ENCODE measurements at places on chromosomes 4 and X.

DNA sequence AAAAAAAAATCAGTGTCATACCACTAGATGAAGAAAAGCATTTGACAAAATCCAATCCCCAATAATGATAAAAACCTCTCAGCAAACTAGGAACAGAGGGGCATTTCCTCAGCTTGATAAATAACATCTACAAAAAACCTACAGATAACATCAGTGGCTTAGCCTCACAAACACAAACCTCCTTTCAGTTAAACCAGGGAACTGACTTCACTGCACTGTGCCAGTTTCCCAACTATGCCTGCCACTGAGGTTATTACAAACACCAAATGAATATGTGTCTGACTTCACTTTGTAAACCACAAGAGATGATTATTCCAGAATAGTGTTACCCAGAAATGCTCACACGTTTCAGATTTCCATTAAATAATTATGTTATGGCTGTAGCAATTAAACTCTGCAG is 15.3 kb downstream of the MTMR8 start:
- peaks cover 2% of the 10 kb centered on the region for H3K4me1 ChIP-seq
- H3K27ac ChIP-seq = no peak overlapping the region
- H3K4me3 ChIP-seq = no peak overlapping the region
- H3K27me3 ChIP-seq = no peaks in the 10 kb centered on the region

GRCh38 chr4:5198656-5199541 is 147.6 kb downstream of the STK32B start:
- no peak overlapping the region for H3K4me3 ChIP-seq
- no peak overlapping the region for H3K27ac ChIP-seq
- no peaks in the 10 kb centered on the region for H3K36me3 ChIP-seq
- DNase-seq = no peak

- no peaks in the 10 kb centered on the region for H3K27me3 ChIP-seq
- DNase-seq = no peak
- no peaks in the 10 kb centered on the region for H3K4me1 ChIP-seq
- no peak overlapping the region for H3K27ac ChIP-seq
- H3K4me3 ChIP-seq = no peak overlapping the region
- peaks cover 31% of the 10 kb centered on the region for H3K36me3 ChIP-seq
Observed at GRCh38 chr4:26420913-26421312, 69.4 kb downstream of the CCKAR start.

GRCh38 chr4:78565971-78566372 is 14.4 kb downstream of the ANXA3 start:
- DNase-seq = no peak
- H3K27me3 ChIP-seq = peaks cover 12% of the 10 kb centered on the region
- H3K4me1 ChIP-seq = peaks cover 10% of the 10 kb centered on the region
- no peak overlapping the region for H3K4me3 ChIP-seq
- H3K27ac ChIP-seq = no peak overlapping the region
- no peaks in the 10 kb centered on the region for H3K36me3 ChIP-seq

GRCh38 chr4:4658052-4658451 is 116.2 kb upstream of the STX18 start:
- H3K27ac ChIP-seq = no peak overlapping the region
- H3K27me3 ChIP-seq = no peaks in the 10 kb centered on the region
- H3K4me1 ChIP-seq = no peaks in the 10 kb centered on the region
- H3K4me3 ChIP-seq = no peak overlapping the region
- peaks cover 31% of the 10 kb centered on the region for H3K36me3 ChIP-seq

DNA sequence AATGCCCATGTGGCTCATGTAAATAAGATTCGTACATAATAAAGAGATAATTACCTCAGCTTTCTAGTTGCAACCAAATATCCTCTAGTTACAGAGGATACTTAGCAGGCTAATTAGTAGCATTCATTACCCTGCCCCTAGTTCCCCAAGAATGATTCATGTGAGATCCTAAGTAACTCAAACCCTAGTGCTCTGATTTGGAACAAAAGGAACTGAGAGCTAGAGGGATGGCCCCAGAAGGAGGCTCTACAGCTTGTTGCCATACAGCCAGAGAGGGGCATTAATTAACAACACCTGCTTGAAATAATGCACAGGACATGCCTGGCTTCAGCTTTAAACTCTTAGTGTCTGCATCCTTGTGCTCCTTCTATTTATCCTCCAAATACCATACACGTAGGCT is 32.6 kb upstream of the CBR4 start:
- peaks cover 4% of the 10 kb centered on the region for H3K27me3 ChIP-seq
- no peaks in the 10 kb centered on the region for H3K36me3 ChIP-seq
- no peak overlapping the region for H3K27ac ChIP-seq

Data from stimulated activated naive B cell treated with anti-CD40 and anti-IgM and Interleukin-4, amounts not matched to agents 10 μg/mL and 1 μg/mL and 100 μg/mL, for 72 hours (primary cell).